ENCODE measurements at places on chromosomes 16 and 17.

- DNase-seq = peak; percentile 86
Observed at GRCh38 chr16:83926726-83927397, 26.2 kb upstream of the OSGIN1 start.

GRCh38 chr16:56263711-56264608, 72.7 kb downstream of the GNAO1 start:
- DNase-seq = no peak

DNA sequence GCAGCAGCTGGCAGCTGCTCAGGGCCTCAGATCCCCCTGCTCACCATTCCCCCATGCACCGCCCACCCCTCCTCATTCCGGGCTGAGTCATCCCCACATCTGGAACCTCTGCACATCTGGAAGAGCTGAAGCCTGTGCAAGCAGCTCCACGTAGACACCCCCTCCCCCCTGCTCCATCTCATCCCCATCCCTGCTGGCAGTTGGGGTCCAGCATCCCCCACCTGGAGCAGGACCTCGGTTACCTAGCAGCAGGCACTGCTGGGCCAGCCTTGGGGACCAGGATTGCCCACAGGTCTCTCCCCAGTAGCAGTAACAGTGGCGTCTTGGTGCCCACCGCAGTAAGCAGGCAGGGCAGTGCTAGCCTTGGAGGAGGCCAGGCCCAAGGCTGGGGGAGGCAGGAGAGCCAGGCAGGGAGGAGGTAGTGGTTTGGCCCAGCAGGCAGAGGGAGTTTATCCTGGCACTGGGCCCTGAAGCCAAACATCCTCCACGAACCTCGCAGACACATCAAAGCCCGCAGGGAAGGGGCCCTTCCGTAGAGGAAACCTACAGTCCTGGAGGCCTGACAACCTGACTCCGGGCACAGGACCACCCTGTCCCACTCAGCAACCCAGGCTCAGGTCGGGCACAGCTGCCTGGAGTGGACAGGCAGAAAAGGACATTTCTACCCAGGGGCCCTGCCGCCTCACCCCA, 7.7 kb upstream of the TMEM92 start:
- peak; percentile 93 for DNase-seq

GRCh38 chr16:73874324-73874723, 422.3 kb upstream of the PSMD7 start:
- no peak for DNase-seq

DNA sequence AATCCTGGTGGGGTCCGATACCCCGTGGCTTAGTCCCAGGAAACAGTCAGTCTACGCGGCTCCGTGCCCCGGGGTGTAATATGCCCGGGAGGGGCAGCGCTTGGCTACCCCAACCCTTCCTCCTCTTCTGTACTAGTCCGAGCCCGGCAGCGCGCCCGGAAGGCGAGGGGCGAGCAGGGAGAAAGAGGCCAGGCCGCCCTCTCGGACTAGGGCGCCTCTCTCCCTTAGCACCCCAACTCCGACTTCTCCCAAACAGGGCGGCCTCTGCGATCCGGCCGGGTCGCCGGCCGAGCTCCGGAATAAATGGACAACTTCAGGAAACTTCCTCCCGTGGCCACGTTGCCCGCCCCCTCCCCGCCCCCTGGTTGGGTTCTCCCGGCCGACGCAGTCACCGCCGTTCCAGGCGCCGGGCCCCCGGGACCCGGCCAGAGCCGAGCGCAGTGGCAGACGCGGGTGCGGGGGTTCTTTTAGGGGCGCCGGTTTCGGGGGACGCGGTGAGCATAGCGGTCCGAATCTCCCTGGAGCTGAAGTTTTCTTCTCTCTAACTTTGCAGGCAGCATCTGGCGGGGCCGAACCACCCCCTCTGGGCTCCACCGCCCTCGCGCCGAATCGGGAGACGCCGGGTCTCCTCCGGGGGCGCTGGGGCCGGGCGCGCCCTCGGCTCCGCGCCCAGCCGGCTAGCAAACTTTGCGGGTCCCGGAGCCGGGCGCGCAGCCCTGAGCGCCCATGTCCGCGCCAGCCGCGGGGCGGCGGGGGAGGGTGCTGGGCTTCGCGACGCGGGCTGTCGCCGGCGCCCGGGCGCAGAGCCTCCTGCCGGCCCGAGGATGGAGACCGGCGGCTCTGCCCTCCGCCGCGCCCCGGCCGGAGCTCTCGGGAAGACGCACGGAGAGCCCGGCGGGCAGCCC, at the start of gene SDK2:
Gene SDK2, minus strand, starts transcription at position 301 of the 905 bp plus-strand sequence. CDS start 357 bp downstream, outside the sequence.
- no peak for DNase-seq

DNA sequence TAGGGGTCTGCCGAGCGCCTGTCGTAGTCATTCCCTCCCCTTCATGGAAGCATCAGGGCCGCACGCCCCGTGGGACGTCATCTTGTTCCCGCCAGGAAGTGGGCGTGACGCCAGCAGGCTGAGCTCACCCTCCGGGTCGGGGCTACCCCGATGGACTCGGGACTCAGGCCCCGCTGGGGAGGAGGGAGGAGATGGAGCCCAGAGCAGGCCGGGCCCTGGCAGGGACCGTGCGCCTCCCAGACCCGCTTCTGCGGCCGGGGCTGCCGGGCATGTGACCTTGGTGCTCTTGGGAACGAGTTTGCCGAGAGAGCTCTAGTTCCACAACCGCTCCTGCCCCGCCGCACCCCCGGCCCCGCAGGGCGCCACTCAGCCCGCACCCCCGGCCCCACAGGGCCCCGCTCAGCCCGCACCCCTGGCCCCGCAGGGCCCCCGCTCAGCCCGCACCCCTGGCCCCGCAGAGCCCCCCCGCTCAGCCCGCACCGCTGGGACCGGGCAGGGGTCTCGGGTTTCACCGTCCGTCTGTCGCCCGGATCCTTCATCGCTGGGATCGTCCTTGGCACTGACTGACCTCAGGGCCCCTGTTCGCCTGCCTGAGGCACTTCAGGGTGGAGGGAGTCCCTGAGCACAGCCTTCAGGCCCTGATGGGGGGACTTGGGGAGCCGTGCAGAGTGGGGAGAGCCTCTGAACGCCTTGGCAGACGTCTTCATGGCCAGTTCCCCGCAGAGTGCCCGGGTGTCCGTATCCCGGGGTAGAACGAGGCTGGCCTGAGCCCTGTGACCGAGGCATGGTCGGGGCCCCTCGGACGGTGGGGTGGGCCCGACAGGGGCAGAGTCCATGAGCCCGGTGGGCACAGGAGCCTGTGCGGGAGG, 5.8 kb downstream of the CACNA1H start:
- no peak for DNase-seq

- DNase-seq = no peak
Observed at GRCh38 chr17:75191584-75191983, 8.8 kb upstream of the SUMO2 start.

- DNase-seq = no peak
Observed at GRCh38 chr16:27813591-27813990, 249.9 kb downstream of the GSG1L start.
